ENCODE measurements at places on chromosomes 7 and 10.

- no peak for DNase-seq
Observed at GRCh38 chr10:62166331-62167131, 102.1 kb downstream of the RTKN2 start.

DNA sequence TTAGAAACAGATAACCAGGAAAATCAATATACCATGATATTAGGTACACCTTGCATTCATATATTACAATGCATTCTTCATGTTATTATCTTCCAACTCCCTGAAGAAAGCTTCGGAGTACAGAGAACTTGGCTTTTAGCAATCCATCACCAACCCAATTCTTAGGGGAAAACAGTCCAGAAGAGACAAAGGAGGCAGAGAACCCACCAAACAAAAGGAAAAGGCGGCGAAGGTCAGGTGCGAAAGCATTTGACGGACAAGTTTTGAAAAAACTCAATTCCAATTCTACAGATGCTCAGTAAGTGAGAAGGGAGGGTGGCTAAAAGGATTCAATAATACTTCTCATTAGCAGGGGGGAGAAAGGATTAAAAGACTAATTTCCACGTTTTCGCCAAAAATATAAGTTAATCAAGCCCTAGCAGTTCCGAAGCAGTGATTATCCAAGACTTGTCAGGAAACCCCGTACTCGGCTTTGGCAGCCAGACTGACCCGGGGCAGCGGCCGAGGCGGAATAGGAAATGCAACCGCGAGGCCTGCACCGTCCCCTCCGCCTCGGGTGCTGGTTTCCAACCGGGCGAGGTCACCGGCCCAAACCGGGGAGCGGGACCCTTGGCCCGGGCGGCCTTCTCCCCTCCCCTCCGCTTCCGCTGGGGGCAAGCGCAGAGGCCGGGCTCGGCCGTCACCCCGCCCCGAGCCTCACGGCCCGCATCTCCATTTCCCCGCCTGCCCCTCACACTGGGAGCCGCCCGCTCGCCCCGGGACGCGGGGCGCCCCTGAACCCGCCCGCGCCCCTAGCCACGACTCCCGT, 747 bp downstream of the GDI2 start:
- DNase-seq, result peak; percentile 23

- DNase-seq, result no peak
Observed at GRCh38 chr7:98922392-98923187, 44.3 kb downstream of the TRRAP start.

DNA sequence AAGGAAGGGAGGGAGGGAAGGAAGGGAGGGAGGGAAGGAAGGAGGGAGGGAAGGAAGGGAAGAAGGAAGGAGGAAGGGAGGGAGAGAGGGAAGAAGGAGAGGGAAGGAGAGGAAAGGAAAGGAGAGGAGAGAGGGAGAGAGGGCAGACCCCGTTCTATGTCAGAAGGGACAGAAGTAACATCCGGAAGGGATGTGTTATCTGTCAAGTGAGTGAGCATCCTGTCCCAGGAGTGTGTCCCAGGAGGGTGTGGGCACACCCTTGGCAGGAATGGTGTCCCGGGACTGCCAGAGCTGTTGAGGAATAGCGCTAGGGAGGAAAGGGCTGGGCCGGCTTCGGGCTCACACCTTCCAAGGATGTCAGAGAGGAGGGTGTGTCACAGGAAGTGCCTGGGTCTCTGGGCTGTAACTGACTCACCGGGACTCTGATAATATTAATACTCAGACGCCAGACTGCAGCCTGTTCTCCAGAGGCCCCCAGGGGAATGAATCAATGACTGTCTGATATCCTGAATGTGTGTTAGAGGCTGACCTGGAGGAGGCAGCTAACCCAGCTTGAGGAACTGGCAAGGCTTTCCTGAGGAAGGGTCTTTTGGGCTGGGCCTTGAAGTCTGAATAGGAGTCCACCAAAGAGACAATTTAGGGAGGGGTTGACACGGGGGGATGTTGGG, 125.6 kb upstream of the TNRC18 start:
- DNase-seq, result no peak

DNA sequence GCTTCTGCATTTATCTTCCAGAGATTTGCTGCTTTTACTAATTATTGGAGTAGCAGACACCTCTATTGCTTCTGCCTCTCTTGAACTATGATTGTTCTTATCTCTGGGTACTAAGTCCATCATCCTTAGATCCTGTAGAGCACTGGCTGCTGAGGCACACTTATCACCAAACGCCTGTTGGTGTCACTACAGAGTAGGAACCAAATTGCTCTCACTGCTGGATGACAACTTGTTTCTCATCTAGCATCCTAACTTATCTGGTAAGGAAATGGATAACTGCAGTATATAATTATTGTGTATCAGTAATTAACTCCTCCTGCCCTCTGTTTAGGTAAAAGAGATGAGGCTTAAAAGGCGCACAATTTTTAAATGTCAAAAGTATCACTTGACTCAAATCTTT, 1059.4 kb downstream of the NRG3 start:
- no peak for DNase-seq

GRCh38 chr7:132654150-132654549, 77.9 kb upstream of the PLXNA4 start:
- DNase-seq, result no peak

- no peak for DNase-seq
Observed at GRCh38 chr7:107846324-107846723, 43.3 kb upstream of the SLC26A3 start.

DNA sequence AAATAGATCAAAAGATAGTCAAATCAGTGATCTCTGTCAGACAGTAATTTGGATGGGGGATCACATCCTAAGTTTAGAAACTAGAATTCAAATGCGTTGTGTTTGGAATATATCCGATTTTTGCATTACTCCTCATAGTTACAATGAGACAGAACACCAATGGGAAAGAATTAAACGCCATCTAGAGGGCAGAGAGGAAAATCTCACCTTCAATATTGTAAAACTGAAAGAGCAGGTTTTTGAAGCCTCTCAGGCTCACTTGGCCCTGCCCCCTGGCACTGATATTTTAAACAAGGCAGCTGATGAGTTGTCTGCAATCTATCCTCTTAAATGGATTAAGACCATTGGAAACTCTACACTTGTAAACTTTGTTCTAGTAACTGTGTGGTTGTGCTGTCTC, 17.7 kb downstream of the FRG2B start:
- DNase-seq, result no peak

GRCh38 chr10:119462773-119463172, 79.7 kb downstream of the RGS10 start:
- no peak for DNase-seq

DNA sequence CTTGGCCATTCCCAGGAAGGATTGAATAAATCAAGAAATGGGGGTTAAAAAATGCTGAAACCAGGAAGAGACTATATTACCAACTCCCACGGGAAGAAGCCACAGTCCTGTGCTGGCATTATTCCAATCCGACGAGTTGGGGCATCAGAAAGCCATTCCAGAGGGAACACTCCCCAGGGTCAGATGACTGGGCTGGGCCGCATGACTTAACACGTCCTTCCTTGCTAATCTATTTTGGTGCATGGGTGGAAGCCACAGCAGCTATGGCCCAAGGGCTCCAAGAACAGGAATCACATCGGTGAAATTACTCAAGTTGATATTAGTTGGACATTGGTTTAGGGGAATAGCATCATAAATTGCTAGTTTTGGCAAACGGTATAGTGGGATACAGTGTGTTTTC, 592.9 kb upstream of the NRP1 start:
- no peak for DNase-seq

- no peak for DNase-seq
Observed at GRCh38 chr10:78696791-78697395, 371.9 kb upstream of the ZMIZ1 start.

All from stimulated activated naive CD4-positive, alpha-beta T cell treated with Interleukin-2 at 50 U/mL for 16 hours (primary cell).